NCI-H1417 (cell line): ENCODE measurements at places on chromosomes 7 and 10.
A peak's percentile ranks its signal among the peaks of the same experiment; 100 is the strongest.

DNA sequence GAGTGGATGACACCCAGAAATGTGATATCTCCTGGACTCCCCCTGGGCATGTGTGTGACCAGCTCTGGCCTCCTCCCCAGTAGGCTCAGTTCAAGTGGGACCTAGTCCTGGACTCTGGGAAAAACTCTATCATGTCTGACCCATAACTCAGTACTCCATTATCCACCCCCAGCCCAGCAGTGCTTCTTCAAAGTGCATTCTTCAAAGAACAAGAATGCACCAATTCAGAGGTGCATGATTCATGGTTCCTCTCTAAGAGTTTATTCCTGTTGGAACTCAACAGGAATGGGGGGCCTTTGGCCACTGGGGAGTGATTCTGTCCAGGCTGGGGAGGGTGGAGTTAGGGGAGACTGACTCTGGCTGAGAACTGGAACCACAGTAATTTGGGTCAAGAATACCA lies 173.6 kb upstream of the CXCL12 start:
- no peak for DNase-seq

DNA sequence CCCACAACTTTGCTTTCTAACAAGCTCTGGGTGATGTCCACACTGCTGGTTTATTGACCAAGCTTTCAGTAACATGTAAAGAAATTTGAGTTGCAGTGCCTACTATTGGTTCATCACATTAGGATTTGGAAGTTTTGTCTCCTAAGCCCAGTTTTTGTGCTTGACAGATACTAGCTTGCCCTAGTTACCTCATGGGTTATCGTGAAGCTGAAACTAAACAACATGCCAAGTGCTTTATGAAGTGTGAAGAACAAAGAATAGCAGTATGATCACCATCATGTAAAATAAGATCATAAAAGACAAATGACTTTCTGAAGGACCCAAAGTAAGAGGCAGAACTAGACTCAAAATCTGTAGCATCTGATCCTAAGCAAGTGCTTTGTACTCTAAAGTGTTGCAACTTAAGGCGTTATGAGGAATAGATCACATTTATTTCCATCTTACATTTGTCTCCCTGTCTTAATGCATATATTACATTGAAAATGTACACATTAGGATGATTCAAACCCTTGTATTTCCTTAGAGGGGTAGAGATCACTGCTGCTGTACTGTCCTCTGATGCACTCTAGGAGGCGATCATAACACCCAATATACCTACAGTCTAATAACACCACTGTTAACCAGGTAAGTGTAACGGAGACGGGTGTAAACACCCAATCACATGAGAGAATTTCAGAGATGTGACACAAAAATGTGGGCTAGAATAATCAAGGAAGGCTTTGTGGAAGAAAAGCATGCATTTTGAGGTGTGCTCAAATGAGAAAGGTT lies 71.3 kb downstream of the NRCAM start:
- DNase-seq: no peak

- no peak for DNase-seq
Measured at GRCh38 chr7:16739863-16740622, 13.5 kb upstream of the TSPAN13 start.

DNA sequence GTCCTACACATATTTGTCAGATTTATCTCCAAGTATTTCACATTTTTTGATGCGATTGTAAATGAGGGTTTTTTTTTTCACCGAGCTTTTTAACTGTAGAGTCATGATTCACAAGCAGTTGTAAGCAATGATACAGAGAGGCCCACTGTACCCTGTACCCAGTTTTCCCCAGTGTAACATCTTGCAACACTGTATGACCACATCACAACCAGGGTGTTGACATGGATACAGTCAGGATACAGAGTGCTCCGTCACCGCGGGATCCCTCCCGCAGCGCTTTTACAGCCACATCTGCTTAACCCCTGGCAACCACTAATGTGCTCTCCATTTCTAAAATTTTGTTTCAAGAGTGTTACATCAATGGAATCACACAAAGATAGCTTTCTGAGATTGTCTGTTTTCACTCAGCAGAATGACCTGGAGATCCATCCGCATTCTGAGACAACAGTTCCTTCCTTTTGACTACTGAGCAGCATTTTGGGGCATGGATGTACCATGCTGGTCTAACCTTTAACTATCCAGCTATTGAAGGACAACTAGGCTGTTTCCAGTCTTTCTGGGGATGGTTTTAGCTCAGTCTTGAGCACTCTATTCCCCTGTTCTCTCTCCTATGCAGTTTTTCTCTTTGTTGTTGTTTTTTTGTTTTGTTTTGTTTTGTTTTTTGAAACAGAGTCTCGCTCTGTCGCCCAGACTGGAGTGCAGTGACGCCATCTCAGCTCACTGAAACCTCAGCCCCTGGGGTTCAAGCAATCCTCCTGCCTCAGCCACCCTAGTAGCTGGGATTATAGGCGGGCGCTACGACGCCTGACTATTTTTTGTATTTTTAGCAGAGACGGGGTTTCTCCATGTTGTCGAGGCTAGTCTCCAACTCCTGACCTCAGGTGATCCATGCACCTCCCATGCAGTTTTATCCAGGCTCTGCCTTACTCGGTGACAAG lies 25.9 kb downstream of the GPRIN2 start:
- DNase-seq: peak; percentile 4

DNA sequence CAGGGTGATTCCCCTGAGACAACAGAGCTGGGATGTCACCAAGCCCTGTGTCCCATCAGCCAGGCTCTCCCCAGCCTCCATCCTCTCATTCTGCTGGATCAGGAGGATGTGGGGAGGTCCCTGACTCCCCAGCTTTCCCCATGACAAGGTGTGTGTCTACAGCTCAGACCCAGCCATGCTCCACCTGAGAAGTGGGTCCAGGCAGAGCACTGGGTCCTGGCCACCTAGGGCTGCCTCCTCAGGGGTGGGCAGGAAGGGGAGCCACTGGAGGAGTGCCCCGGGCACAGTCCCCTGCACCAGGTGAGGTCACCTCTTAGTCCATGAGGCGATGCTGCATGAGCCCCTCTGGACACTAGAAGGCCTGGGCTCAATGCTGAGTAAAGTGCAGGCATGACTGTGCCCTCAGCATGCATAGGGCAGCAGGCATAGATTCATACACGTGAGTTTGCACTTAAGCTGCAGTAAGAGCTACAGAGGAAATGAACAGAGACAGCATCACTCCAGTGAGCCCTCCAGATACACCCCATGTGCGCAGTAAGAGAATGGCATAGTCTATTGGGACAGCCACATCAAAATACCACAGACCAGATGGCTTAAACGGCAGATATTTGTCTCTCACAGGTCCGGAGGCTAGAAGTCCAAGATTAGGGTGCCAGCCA lies 48.3 kb downstream of the ALOX5 start:
- DNase-seq: no peak

- DNase-seq: no peak
Measured at GRCh38 chr7:1193593-1194424, 33.8 kb upstream of the ZFAND2A start.

- DNase-seq: no peak
Measured at GRCh38 chr7:149787428-149788299, 14.3 kb upstream of the ZNF467 start.

DNA sequence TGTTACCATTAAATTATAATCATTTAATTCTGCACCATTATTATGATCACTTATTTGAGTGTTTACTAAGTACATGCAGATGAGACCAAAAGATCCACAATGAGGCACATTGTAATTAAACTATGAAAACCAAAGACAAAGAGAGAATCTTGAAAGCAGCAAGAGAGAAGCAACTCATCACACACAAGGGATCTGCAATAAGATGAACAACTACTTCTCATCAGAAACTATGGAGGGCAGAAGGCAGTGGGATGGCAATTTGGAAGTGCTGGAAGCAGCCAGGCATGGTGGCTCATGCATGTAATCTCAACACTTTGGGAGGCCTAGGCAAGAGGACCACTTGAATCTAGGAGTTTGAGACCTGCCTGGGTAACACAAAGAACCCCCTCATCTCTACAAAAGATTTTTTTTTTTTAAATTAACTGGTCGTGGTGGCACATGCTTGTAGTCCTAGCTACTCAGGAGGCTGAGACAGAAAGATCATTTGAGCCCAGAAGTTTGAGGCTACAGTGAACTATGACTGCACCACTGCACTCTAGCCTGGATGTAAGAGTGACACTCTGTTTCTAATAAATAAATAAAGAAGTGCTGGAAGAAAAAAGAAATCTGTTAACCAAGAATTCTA lies 47.7 kb downstream of the CDK6 start:
- DNase-seq: no peak

GRCh38 chr10:84204122-84204521 lies 9.8 kb downstream of the CDHR1 start:
- DNase-seq: no peak

GRCh38 chr10:20769481-20769880 lies 127.6 kb downstream of the NEBL start:
- no peak for DNase-seq

DNA sequence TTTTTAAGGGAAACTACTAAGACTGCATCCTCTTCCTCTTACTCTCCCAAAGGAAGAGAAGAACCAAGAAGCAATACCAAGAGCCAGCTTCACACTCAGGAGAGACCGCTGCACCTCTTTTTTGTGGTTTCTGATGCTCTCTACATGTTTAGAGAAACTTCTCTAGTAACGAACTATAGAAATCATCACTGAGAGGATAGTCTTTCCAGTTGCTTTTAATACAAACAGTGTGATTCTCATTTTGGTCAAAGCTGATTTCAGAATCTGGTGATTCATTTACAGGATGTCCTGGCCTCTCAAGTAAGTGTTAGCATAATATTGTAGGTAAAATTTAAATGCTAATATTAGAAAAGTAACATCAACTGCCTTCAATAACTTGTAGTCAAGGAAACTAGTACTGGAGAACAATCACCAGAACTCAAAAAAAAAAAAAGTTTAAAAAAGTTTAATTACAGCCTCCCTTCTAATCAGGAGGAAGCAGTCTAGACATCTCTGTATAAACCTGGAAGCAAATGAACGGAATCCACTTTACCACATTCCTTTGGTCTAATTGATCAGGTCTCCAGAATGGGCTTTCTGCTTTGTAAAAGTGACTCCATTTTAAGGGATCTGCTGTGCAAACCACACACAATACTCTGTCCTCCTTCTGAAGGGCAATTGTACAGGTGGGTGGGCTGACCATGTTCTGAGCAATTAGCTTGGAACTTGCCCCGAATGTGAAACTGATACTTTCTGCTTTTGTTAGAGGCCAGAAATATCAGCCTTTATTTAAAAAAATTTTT lies 3.0 kb downstream of the LAMB1 start:
- DNase-seq: no peak

DNA sequence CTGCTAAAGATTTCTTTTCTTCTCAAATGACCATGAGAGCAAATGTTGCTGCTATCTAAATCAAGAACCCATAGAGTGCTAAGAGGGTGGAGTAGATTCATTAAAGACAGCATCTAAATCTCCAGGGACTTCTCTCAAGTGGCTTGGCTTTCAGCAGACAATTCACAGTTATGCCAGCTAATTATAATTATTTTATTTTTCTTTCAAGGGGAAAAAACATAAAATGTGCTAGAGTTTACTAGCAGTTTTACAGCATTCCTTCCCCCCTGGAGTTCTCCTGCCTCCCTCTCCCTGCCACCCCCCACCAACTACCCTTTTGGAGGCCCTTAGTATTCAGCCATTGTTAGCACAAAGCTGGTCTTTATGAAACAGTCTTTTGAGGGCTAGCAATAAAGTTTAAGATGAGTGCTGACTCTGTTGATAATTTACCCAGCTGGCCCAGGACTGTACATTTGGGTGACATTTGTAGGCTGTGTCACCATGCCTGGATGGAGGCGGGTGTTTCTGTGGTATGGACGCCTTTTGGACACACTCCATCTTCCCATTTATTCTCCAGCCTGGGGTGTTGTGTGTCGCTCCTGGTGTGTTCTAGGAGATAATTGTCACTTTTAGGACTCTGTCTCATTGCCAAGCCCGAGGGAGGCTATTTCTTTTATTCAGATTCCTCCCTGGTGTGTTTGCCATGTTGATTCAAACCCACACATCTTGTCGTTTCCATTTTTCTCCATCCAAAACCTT lies 160.2 kb downstream of the CREB5 start:
- peak; percentile 92 for DNase-seq

DNA sequence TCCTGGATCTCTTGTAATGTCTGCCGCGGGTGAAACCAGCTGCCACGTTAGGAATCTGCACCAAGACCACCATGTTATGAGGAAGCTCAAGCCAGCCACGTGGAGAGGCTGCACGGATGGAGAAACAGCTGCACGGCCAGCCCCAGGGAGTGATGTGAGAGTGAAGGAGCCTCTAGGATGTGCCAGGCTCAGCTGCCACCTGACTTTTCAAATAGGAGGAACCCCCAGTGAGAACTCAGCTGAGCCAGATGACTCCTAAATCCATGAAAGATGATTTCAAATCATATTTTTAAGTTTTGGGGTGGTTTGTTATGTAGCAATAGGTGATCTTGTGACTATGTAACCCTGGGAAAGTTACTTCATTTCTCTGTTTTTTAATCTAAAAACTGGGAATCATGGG lies 71.7 kb downstream of the PRKAG2 start:
- no peak for DNase-seq

GRCh38 chr7:134444198-134444960 lies 14.5 kb downstream of the AKR1B1 start:
- no peak for DNase-seq

DNA sequence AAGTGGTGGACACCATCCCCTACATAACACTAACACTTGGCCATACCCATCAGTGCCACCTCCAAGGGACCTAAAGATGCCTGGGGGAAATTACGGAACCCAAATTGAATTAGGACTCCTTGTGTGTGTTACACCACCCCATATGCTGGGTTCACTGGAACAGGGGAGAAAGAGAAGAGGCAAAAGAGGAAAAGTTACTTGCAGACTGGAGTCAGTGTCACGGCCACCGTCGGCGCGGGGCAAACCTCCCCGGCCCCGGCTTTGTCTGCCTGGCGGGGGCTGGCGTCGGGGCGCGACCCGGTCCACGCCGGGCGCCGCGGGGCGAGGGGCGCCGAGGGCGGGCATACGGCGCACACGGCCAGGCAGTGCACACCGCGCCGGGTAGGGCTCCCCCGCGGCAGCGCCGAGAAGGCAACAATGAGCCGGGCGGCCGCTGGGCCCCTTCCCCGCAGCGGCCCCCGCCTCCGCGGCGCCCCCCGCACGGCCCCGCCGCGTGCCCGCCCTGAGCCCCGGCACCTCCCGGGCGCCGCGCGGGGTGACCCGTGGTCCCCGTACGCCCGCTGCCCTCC lies 171.1 kb downstream of the FAM107B start:
- peak; percentile 37 for DNase-seq

GRCh38 chr10:128310971-128311658 lies 184.9 kb upstream of the MKI67 start:
- DNase-seq: no peak

- DNase-seq: no peak
Measured at GRCh38 chr10:110405380-110405779, 92.3 kb upstream of the DUSP5 start.

DNA sequence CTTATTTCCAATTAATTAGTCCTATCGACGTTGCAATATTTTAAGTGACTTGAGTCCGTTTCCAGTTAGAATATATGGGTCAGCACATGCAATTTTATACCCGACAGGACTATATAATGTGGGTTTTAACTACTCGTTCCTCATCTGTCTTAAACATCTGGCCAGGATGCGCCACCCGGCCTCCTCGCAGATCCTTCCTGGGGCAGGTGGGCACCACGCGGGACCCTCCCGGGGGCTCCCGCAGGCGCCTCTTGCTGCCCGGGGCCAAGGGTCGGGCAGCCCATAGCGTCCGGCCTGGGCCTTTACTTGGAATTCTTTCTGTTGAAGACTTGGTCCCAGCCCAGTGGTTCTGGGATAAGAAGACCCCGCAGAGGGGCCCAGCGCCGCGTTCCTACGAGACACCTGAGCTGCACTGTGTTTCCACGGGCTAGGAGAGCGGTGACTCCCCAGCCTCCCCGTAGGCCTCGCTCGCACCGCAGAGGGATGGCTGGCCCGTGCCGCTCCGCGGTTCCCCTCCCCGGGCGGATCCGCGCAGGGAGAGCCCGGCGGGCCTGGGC lies 10.1 kb upstream of the MNX1 start:
- no peak for DNase-seq

GRCh38 chr7:102236592-102237287 lies 49.9 kb upstream of the SH2B2 start:
- DNase-seq: peak; percentile 65
